DMS153 (cell line): ENCODE measurements at places on chromosomes 7 and 10.
A peak's percentile ranks its signal among the peaks of the same experiment; 100 is the strongest.

GRCh38 chr10:75283671-75284470, 48.1 kb upstream of the COMTD1 start:
- DNase-seq: peak; percentile 32

DNA sequence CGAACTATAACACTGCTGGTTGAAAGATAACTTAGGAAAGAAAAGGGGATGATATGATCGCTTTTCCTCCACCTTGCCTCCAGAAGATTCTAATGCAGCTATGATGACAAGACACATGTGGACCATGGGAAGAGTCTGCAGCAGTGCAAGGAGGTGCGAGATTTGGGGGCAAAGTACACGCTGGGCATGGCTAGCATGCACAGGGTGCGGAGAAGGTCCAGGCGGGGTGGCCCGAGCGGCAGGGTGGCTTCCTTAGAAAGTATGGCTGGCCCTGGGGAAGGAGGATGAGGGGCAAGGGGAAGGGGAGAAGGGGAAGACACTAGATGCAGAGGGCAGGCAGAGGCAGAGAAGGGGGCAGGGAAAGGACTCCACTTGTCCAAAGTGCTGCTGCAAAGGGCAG, 15.6 kb downstream of the ATXN7L1 start:
- DNase-seq: no peak

GRCh38 chr7:3336042-3336665, 35.1 kb downstream of the SDK1 start:
- peak; percentile 19 for DNase-seq

GRCh38 chr7:15334536-15335263, 227.1 kb downstream of the AGMO start:
- DNase-seq: peak; percentile 94

DNA sequence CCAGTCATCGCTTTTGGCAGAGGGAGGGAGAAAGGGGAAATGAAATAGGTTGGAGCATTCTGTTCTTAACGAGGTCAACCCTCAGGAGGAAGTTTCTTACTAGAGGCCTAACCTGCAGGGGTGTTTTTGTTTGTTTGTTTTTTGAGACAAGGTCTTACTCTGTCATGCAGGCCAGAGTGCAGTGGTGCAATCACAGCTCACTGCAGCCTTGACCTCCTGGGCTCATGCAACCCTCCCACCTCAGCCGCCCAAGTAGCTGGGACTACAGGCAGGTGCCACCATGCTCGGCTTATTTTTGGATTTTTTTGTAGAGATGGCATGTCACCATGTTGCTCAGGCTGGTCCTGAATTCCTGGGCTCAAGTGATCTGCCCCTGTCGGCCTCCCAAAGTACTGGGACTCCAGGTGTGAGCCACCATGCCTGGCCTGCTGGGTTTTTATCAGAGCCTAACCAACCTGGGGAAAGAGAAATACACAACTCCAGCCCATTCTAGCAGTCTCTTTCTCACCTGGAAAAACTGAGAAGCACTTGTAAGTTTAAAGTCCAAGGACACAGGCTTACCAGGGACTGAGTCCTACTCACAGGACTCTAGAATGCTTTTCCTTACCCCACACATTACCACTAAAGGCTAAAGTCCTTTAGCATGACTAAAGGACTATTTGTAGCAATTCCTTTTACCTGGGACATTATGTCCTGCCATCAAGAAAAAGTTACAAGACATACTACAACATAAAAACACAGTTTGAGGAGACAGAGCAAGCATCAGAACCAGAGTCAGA, 101.0 kb upstream of the EGFR start:
- no peak for DNase-seq

GRCh38 chr10:45581582-45582385, 90.8 kb downstream of the ZFAND4 start:
- DNase-seq: no peak

DNA sequence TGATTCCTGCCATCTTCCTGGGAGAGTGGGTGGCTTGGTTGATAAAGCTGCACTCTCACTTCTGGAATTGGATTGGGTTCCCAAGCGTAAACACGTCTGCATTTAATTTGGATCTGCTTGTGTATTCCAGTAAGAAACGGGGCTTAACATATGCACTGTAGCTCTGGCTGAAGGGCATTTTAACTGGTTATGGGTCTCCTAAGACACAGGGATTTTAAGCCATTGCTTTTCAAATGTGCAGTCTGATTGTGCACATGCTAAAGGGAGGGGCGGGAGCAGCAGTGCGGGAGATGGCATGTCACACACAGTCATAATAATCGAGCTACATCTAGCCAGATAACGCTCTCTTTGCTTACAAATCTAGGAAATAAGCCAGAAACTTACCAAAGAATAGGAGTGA, 247.3 kb upstream of the LYZL1 start:
- DNase-seq: no peak

- DNase-seq: no peak
These were observed 1.7 kb downstream of the GRM8 start for GRCh38 chr7:127251036-127251464.

- no peak for DNase-seq
These were observed 872.2 kb upstream of the AUTS2 start for GRCh38 chr7:68725843-68726785.

DNA sequence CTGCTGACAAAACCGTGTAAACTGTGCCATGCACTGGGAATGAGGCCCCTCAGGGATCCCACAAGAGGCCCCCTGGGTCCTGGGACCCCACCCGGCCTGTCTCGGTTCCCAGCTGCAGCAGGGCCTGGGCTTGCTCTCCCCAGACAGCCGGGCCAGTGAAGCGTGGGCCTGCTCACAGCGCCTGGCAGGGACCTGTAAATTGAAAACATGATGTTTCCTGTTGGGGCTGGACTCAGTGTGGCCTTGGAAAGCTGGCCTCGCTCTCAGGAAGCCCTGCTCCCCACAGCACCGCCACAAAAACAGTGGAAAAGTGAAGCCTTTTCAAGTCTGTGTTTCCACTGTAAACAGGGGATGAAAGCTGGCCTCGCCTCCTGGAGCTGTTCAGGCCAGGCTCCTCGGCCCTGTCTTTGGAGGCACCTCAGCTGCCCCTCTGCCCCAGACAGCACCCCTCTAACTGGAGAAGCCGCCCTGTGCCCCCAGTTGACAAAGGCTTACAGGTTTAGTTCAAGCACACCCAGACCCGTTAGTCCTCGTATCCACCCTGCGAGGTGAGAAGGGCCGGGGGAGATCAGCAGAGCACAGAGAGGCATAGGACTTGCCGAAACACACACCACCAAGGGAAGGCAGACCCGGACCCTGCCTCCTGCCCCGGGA, 108.3 kb downstream of the ZMIZ1 start:
- DNase-seq: no peak

DNA sequence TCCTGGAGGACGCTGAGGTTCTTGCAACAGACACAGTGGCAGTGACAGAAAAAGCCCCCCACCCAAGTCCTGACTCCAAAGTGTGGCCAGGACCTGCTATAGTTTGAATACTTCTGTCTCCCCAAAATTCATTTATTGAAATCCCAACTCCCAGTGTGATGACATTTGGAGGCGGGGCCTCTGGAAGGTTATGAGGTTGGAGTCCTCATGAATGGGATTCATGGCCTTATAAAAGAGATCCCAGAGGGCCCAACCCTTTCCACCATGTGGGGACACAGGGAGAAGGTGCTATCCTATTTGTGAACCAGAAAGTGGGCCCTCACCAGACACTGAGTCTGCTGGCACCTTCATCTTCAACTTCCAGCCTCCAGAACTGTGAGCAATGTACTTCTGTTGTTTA, 18.3 kb downstream of the ANXA11 start:
- DNase-seq: no peak

GRCh38 chr7:30920584-30921539, 9.2 kb downstream of the AQP1 start:
- DNase-seq: no peak

DNA sequence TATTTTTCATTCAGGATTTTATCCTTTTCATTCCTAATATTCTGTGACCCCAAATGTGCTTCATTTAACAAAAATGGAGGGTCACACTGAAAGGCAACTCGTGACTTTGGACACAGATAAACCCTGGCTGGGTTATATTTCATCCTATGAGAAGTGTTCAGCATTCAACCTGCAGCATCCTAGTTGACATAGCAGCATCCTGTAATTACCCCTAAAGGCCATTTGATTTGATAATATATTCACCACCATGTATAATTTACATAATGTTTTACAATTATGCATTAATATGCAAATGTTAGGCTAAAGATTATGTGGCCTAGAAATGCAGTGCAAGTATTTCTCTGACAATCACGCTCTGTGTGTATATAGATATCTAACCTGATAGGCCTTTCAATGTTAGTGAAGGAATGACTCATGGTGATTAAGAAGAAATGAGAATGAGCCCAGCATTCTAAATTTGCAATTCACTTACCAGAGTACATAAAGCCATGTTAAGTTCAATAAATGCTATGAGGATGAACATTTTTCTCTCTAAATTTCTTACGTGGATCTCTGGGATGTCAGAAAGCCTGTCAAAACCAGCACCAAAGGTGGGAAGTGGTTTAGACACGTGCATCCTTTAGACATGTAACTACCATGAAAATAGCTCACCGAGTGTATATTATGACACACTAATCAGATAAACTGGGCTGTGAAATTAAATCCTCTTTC, 337.7 kb upstream of the AOAH start:
- no peak for DNase-seq

GRCh38 chr7:106405697-106406141, 120.9 kb upstream of the NAMPT start:
- DNase-seq: no peak

DNA sequence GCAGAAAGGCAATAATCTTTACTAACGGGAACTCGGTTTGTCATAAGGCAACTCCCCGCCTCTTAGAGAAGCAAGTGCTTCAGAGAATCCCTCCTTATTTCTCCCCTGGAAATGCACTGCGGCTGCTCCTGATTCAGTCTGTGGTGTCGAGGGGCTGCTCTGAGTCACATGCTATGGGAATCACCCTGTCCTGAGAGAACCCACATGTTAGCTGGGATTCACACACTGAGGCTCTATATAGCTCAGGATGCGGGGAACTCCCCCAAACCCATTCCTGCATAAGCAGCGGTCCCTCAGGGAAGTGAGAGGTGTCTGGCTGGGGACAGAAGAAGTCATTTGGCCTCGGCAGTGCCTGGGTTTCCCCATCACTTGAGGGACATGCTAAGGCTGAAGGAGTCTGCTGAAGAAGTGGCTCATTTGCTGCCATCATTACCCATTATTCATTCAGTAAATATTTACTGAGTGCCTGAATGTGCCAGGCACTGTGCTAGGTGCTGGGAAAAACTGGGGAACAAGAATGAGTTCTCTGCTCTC, 87.5 kb downstream of the ATXN7L1 start:
- DNase-seq: no peak

GRCh38 chr7:106866298-106867281, 1.5 kb downstream of the PIK3CG start:
- no peak for DNase-seq

GRCh38 chr7:134129856-134130523, 2.9 kb downstream of the LRGUK start:
- DNase-seq: no peak

DNA sequence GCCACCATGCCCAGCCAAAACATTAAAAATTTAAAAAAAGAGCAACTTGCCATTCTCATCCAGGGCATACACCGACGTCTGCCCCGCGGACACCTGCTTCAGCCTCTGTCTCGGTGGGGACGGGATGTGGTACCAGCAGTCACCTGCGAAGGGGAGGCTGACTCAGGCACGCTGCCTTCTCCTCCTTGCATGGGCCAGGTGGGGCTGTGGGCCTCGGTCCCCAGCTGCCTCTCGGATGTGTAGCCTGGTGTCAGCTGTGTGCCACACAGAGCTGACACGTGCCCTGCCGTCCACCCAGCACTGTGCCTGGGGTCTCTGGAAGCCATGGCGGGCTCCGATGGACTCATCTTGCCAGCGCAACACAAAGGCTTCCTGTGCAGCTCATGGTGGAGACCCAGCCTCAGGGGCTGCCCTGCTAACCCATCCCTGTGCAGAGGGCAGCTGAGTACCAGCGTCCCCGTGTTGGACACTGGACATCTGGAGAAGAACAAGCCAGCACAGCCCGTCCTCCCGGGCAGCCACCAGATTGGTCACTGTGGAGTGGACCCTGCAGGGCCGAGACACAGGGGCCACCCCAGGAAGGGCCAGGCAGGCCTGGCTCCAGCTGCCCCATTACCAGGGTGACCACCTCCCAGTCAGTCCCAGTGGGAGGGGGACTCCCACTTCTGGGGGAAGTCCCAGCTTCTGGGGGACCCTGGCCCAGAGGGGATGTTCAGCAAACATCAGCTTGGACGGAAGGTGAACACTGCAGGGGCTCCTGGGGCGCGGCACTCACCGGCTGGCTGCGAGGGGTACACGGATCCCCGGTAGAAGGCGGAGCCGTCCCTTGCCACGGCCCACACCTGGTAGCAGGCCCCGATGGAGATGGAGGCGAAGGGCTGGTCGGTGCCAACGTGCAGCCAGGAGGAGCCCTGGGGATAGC, 10.6 kb downstream of the BHLHA15 start:
- no peak for DNase-seq

GRCh38 chr7:24422441-24423010, 138.5 kb downstream of the NPY start:
- DNase-seq: no peak

- DNase-seq: no peak
These were observed 85.9 kb downstream of the FAM204A start for GRCh38 chr10:118256209-118256608.

GRCh38 chr7:2631946-2632732, at the start of gene TTYH3:
Gene TTYH3, plus strand, starts transcription at chr7:2631986. Its CDS starts 170 bp downstream, at chr7:2632156.
- no peak for DNase-seq

DNA sequence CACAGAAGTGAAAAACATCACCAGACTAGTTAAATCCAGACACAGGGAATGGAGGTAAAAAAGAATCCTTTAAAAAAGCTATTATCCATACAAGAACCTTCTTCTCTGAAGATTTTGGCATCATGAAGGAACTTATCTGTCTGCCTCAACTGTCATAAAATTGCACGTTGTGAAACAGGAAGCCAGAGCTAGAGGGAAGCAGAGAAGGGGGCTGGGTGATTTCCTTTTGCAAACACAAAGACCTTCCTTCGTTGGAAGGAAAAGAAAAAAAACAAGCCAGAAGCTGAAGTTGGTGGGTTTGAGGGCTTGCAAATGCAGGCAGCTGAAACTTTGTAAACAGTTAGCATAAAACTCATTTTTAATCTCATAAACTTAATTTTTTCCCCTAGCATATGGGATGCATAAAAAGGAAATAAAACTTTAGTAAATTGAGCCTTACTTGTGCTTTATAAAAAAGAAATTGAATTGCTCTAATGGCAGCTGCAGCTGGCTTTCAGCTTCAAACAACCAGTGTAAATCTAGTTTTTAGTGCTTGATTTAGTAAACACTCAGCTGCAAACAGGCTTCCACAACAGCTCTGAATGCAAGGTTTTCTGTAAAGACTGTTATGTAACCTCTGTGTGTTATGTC, 101.6 kb downstream of the OTUD1 start:
- DNase-seq: no peak

GRCh38 chr7:131068604-131069021, 259.1 kb upstream of the MKLN1 start:
- no peak for DNase-seq
